ENCODE measurements at places on chromosomes 11 and 22.

- DNase-seq, result no peak
Measured at GRCh38 chr11:134662629-134663360, 250.8 kb upstream of the B3GAT1 start.

DNA sequence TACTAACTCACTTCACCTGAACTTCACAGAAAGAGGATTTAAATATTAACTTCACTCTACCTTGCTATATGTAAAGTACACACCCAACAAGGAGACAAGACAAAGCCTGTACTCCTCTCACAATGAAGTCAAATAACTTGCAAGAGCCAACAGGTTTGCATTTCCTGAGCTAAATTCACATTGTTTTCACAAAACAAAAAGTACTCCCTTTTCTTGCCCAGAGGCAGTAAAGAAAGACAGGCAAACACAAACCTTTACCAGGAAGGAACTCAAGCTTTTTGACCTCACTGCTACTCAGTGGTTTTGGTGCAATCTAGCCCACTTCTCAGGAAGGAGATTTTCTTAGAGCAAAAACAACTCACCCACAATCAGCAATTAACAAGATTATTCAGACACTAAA, 15.7 kb downstream of the USP28 start:
- peak; percentile 80 for DNase-seq

- DNase-seq, result no peak
Measured at GRCh38 chr11:117319214-117319840, 3.3 kb upstream of the BACE1 start.

DNA sequence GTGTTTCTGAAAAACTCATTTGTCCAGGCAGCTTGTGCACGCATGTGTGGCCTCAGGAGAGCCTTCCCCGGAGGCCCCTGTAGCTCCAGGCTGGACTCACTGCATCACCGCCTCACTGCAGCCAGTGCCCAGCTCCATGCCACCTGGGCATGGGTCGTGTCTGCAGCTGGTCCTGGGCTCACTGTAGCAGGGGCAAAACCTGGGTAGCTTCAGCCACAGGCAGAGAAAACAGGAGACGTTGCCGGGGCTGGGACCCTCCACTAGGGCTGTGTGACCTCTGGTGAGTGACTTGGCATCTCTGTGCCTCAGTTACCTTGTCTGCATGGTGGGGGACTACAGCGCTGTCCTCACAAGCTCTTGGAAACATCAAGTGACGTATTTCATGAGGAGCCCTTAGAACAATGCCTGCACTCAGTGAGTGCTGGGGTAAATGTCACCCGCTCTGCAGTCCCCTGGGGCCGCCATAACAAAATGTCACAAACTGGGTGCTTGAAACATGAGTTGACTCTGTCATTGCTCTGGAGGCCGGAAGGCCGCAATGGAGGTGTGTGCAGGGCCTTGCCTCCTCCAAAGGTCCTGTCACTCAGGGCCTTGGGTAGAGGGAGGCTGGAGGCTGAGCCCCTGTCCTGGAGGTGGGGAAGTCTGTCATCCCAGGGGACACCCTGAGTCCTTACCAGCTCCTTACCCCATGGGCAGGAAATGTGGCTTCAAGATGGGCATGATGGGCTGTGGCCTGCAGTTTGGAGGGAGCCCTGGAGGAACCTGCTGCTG, 488.7 kb downstream of the TBC1D22A start:
- no peak for DNase-seq

GRCh38 chr11:112863305-112863704, 97.9 kb upstream of the NCAM1 start:
- DNase-seq, result no peak

GRCh38 chr11:20127671-20128527, 32.4 kb downstream of the DBX1 start:
- DNase-seq, result peak; percentile 42

GRCh38 chr11:119993722-119994121, 144.2 kb downstream of the TRIM29 start:
- DNase-seq, result peak; percentile 42

DNA sequence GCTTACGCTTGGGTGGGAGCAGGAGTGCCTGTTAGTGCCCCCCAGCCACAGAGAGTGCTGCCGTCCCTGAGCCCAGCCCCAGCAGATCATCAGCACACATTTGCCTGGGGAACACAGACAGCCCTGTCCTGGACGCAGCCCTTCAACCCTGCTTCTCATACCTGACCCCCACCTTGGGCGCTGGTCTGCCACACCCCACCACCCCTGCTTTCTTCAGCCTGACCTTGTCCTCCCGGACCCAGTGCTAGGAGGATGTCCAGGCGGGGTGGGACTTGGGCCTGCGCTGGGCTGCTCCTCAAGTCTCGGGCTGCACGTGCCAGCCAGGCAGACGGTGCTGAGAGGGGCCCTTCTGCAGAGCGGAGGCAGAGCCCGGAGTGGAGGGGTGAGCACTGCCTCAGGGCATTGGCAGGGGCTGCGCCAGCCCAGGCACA, 119.2 kb downstream of the KCNQ1OT1 start:
- DNase-seq, result no peak

DNA sequence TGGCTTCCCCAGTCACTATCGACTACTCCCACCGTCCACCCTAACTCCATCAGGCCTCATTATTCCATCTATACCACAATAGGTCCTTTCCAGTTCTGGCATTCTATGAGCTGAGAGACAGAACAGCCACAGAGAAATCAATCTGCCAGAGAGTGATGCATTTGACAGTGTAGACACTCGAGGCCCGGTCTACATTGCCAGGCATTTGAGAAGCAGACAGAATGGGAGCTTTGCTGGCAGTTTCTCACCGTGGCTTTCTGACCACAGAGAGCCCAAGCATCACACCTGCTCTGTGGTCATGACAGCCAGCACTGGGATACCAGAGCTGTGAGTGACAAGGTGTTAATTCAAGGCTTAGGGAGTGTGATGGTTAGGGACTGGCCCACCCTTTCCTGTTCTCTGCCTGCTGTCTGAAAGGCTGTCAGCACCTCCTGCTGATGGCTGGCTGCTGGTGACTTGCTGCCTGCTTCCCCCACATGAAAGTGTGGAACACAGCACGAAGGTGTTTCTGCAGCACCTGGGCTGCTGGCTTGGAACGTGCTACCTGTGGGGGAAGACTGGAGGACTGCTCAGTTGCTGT, 137.8 kb downstream of the KIRREL3 start:
- no peak for DNase-seq

- DNase-seq, result no peak
Measured at GRCh38 chr11:27173545-27173944, 132.9 kb downstream of the BBOX1 start.

GRCh38 chr11:61417670-61418069, 12.1 kb downstream of the CPSF7 start:
- no peak for DNase-seq

- no peak for DNase-seq
Measured at GRCh38 chr11:93957397-93957952, 63.7 kb upstream of the HEPHL1 start.

DNA sequence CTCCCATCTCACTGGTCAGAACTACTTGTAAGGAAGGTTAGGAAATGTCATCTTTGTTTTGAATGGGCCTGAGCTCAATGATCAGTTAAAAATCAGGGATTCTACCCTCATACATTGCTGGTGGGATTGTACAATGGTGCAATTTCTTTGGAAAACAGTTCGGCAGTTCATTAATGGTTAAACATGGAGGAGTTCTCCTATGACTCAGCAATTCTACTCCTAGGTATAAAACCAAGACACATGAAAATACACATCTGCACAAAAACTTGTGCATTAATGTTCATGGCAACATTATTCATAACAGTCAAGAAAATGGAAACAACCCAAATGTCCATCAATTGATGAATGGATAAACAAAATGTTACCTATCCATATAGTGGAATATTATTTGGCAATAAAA, 4.9 kb upstream of the APOA5 start:
- DNase-seq, result no peak

- no peak for DNase-seq
Measured at GRCh38 chr22:44500599-44500998, 2.6 kb upstream of the RTL6 start.

- no peak for DNase-seq
Measured at GRCh38 chr11:121808096-121808495, 307.9 kb downstream of the BLID start.

DNA sequence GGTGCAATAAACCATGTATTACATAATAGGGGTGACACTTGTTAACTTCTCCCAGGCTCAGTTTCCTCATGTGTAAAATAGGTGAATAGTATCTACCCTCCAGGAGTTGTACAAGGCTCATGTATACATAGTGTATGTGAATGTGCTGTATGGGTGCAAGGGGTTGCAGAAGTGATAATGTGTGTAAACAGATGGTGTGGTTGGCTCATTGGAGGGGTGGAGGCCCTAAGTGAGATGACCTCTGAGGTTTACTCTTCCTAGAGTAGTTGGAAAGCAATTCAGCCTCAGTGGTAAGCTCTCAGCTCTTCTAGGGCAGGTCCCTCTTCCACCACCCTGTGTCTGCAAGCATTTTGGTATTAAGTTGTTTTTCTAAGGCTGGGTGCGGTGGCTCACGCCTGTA, 102.4 kb downstream of the PTPRJ start:
- DNase-seq, result no peak

GRCh38 chr11:79813551-79813950, 372.7 kb upstream of the TENM4 start:
- DNase-seq, result no peak

GRCh38 chr22:31361743-31362142, 15.6 kb upstream of the PATZ1 start:
- DNase-seq, result no peak

DNA sequence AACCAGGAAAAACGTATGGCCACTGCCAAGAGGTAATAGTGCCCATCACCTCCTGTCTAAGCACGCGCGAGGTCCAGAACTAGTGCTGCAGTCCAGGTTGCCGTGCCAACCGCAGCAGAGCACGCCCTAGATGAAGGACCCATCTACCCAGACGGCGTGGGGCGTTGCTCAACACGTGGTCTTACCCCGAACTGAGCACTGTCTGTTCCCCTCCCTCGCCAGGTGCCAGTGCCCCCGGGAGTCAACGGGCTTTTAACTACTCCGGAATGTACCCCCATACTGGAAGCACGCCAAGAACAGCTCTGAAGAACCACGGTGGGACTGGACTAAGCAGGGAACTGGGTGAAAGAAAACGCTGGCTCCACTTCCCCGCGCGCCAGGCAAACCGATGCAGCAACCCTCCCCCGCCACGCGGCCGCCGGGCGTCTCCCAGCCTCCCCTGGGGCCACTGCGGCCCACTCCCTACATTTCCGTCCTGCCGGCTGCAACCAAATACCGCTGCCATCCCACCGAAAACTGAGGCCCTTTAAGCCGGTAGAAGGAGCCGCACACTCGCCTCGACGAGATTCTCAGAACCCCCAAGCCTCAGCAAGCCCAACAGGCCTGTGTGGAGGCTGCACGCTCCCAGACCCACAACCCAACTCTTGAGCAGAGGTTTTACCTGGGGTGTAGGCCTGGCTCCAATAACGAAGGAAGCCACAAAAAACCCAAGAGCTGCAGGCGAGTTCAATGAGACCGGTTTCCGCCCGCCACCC, at the start of gene HSPA8:
Gene HSPA8 (minus strand): TSS at position 734 of the 755 bp plus-strand sequence. CDS start 812 bp downstream, outside the sequence.
- peak; percentile 69 for DNase-seq

DNA sequence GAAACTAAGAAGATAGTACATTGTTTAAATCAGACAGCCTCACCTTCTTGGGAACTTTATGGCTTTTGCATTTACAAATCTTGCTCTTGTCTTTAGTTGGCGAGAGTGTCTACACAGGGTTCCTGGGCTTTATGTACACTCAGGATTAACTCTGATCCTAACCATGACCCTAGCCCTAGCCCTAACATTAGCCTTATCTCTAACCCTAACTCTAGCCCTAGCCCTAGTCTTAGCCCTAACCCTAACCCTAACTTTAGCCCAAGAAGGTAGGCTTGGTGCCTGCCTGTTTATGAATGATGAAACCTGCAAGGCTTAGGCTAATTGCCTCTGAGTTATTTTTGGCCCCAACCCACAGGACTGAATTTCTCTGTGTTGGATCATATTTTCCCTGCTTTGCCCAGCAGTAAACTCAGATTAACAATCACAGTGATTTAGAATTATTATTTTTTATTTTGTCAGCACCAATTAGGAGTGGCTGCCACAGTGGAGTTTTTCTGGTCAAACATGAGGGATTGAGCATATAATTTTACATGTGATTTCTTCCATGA, 44.1 kb upstream of the OR9Q1 start:
- no peak for DNase-seq

DNA sequence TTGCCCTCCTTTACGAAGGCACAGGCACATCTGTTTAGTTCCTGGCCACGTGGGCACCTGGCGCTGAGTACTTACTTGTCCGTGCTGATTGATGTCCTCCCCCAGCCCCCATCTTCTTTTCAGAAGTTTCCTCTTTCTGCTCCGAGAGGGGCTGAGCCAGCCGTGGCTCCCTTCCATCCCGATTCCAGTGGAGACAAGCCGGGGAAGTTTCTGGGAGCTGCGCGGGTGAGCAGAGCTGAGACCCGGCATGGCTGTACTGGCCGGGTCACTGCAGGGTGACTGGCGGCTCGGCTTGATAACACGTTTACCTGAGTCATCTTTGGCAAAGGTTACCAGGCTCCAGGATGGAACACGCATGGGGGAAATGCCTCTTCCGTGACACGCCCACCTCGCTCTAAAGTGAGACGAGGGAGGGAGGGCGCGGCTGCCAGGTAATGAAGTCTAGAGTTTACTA, 45.4 kb upstream of the ATXN10 start:
- DNase-seq, result peak; percentile 91

Measured in mammary epithelial cell (primary cell).